ENCODE measurements at places on chromosomes 5 and 9. TPM values are rescaled to one million over a fixed set of nuclear protein-coding genes. Genes with fewer than 3 reads are reported as not detected.

Gene DRD1
- total RNA-seq = under 0.01 TPM

Gene KIF20A
- 8.8 TPM for total RNA-seq

Gene OBP2B
- total RNA-seq = not detected

Gene FAM53C
- total RNA-seq = 27.4 TPM

Gene POU5F2
- total RNA-seq = 0.55 TPM

Gene LIFR
- total RNA-seq = 49.4 TPM

Gene OGN
- total RNA-seq = 0.57 TPM

Gene ACTBL2
- 1.1 TPM for total RNA-seq

Gene SPINK13
- total RNA-seq = 2.4 TPM

Gene TTF1
- 9.2 TPM for total RNA-seq

Gene CCDC152
- total RNA-seq = 1.6 TPM

Gene LCN12
- total RNA-seq = 0.28 TPM

Gene CSF2
- not detected for total RNA-seq

Gene MARCOL
- total RNA-seq = 8.3 TPM

Gene ANKRD55
- not detected for total RNA-seq

Gene C9orf50
- 0.18 TPM for total RNA-seq

Gene MORN5
- total RNA-seq = not detected

Gene C9
- 0.18 TPM for total RNA-seq

Gene ORM1
- total RNA-seq = not detected

Gene DCAF10
- 13.8 TPM for total RNA-seq

Gene CORO2A
- total RNA-seq = 0.28 TPM

Gene SH3TC2
- total RNA-seq = 0.65 TPM

Gene STOML2
- 175 TPM for total RNA-seq

Gene CDC20B
- total RNA-seq = not detected

Gene SMIM33
- total RNA-seq = not detected

Gene LCN15
- total RNA-seq = not detected

Gene INSL6
- not detected for total RNA-seq

Gene C5
- 4.5 TPM for total RNA-seq

Gene OMD
- not detected for total RNA-seq

Gene GGTA1
- total RNA-seq = not detected

Gene RASGRF2
- 8.0 TPM for total RNA-seq

Gene OR2S2
- total RNA-seq = not detected

Gene UIMC1
- 24.3 TPM for total RNA-seq

Gene PCDHGB7
- 6.9 TPM for total RNA-seq

Gene RNF20
- total RNA-seq = 35.5 TPM

Gene PPIC
- total RNA-seq = 100 TPM

Gene GAS1
- total RNA-seq = 85.8 TPM

Gene SOX30
- total RNA-seq = not detected

Gene FABP6
- total RNA-seq = not detected

Gene IFNA13
- not detected for total RNA-seq

Gene SLC34A1
- not detected for total RNA-seq

Gene LRRC14B
- total RNA-seq = not detected

Gene DMXL1
- total RNA-seq = 33.7 TPM

Data from smooth muscle cell of bladder (primary cell).